ENCODE measurements at places on chromosomes 6 and 20.

DNA sequence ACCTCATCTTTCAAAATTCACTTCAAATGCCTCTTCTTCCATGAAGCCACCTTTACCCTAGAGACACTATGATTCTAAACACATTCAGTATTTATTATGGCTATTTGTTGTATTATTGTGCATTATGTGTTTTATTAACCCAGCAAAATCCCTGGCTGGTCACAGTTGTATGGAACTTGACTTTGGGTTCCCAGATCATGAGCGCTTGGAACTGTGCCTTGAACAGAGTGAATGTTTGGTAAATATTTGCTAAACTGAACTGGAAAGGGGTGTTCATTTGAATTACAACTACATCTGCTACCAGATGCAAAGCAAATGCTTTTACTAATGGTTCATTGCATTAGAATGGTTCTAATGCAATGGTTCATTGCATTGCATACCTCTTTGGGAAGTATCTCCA lies 259.8 kb downstream of the PKHD1 start:
- no peak for DNase-seq
- no peaks in the 10 kb centered on the region for H3K27me3 ChIP-seq
- no peak overlapping the region for H3K27ac ChIP-seq
- H3K36me3 ChIP-seq: no peaks in the 10 kb centered on the region
- no peaks in the 10 kb centered on the region for H3K4me1 ChIP-seq
- no peak overlapping the region for H3K4me3 ChIP-seq

GRCh38 chr6:108029226-108029921 lies 45.2 kb downstream of the OSTM1 start:
- DNase-seq: no peak
- no peak overlapping the region for H3K4me3 ChIP-seq
- no peaks in the 10 kb centered on the region for H3K27me3 ChIP-seq
- no peaks in the 10 kb centered on the region for H3K36me3 ChIP-seq

DNA sequence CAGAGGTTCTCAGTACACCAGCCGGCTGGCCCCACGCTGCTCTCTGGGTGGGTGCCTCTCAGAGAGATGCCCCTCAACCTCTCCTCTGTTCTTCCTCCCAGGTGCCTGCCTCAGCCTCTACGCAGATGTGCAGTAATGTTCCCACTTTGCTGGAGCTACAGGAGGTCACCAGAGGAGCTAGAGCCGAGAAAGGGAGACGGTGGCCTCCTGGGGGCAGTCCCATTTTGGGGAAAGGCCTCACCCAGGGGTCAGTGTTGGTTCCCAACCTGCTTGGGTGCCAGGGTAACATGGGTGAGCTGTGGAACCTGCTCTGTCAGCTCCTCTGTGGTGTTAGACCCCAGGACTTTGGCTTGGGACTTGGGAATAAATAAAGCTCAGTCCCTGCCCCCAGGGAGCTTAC lies 145.3 kb upstream of the MLN start:
- no peak overlapping the region for H3K27ac ChIP-seq
- no peak for DNase-seq
- peaks cover 28% of the 10 kb centered on the region for H3K27me3 ChIP-seq
- no peaks in the 10 kb centered on the region for H3K36me3 ChIP-seq
- H3K4me3 ChIP-seq: no peak overlapping the region
- H3K4me1 ChIP-seq: no peaks in the 10 kb centered on the region

GRCh38 chr6:33856655-33857054 lies 52.9 kb upstream of the MLN start:
- no peaks in the 10 kb centered on the region for H3K36me3 ChIP-seq
- H3K4me3 ChIP-seq: no peak overlapping the region
- no peaks in the 10 kb centered on the region for H3K4me1 ChIP-seq
- no peak overlapping the region for H3K27ac ChIP-seq

DNA sequence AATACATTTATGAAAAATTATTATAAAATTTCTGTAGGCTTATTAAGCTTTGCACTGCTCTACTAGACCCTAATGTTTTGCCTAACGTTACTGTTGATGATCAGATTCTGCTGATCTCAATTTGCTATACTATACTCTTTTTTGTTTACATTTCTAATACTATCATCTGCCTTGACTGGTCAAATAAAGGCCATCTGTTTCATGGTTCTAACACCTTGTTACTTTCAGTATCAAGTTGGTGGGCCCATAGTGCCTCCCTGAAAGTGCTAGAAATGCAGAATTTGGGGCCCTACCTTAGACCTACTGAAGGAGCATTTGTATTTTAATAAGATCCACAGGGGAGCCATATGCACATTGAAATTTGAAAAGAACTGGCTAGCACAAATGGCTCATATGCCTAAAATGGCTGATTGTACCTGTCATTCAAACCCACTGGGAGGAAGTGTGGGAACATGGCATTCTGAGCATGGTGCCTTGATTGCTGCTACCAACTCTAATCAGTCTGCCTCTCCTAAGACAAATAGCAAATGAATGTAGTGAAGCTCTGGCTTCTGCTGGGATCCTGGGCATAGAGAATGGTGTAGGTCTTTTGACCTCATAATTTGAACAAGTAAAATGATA lies 199.1 kb upstream of the BTBD3 start:
- no peaks in the 10 kb centered on the region for H3K27me3 ChIP-seq
- no peaks in the 10 kb centered on the region for H3K36me3 ChIP-seq
- no peak overlapping the region for H3K27ac ChIP-seq
- no peak for DNase-seq

- no peaks in the 10 kb centered on the region for H3K27me3 ChIP-seq
- H3K36me3 ChIP-seq: no peaks in the 10 kb centered on the region
- H3K27ac ChIP-seq: no peak overlapping the region
- H3K4me3 ChIP-seq: no peak overlapping the region
- no peak for DNase-seq
Measured at GRCh38 chr20:17304774-17305173, 77.9 kb downstream of the PCSK2 start.

- H3K4me3 ChIP-seq: no peak overlapping the region
- no peaks in the 10 kb centered on the region for H3K27me3 ChIP-seq
- peaks cover 15% of the 10 kb centered on the region for H3K4me1 ChIP-seq
- DNase-seq: no peak
- H3K27ac ChIP-seq: no peak overlapping the region
Measured at GRCh38 chr20:49995586-49995985, 12.8 kb downstream of the SNAI1 start.

- H3K27me3 ChIP-seq: peaks cover 2% of the 10 kb centered on the region
- peak overlapping the region; percentile 67 for H3K4me3 ChIP-seq
- H3K36me3 ChIP-seq: peaks cover 46% of the 10 kb centered on the region
- H3K27ac ChIP-seq: peak overlapping the region; percentile 42
- peak; percentile 76 for DNase-seq
- H3K4me1 ChIP-seq: peaks cover 27% of the 10 kb centered on the region
Measured at GRCh38 chr6:44263354-44264100, 1.8 kb downstream of the NFKBIE start.

DNA sequence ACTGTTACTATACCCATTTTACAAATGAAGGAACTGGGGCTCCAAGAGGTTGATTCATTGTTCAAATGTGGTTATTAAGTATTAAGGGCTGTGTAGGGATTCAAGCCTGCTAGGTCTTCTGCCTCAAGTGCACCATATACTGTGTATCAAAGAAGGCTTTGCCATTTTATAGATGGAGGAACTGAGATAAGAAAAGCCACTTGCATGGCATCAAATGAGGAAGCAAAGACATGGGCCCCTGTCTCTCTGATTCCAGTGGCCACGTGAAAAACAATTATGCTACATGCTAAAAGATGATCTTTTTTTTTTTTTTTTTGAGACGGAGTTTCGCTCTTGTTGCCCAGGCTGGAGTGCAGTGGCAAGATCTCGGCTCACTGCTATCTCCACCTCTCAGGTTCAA lies 67.0 kb downstream of the TMEM200A start:
- no peak overlapping the region for H3K27ac ChIP-seq
- no peaks in the 10 kb centered on the region for H3K4me1 ChIP-seq
- H3K4me3 ChIP-seq: no peak overlapping the region
- no peaks in the 10 kb centered on the region for H3K36me3 ChIP-seq
- H3K27me3 ChIP-seq: no peaks in the 10 kb centered on the region

DNA sequence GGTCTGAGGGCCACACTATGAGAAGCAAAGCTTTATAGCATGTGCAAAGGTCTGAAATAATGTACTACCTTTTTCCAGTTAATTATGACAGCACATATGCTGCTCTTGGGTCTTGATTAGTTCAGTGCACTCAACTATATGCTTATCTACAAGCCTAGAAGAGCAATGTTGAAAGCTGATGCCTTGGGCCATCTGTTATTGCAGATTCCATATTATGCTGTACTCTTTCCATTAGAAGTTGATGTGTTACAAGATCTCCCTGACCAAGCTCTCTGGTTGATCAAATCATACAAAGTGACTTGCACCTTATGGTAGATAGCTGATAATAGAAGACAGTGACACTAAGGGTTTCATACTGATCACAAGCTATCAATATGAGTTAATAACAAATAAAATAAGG lies 327.3 kb downstream of the FRK start:
- no peaks in the 10 kb centered on the region for H3K27me3 ChIP-seq
- H3K4me1 ChIP-seq: no peaks in the 10 kb centered on the region
- DNase-seq: no peak
- no peaks in the 10 kb centered on the region for H3K36me3 ChIP-seq

- H3K4me1 ChIP-seq: peaks cover 6% of the 10 kb centered on the region
- DNase-seq: no peak
- no peak overlapping the region for H3K4me3 ChIP-seq
Measured at GRCh38 chr6:34743625-34744293, 13.5 kb upstream of the SNRPC start.

- peak overlapping the region; percentile 76 for H3K27ac ChIP-seq
- peaks cover 45% of the 10 kb centered on the region for H3K4me1 ChIP-seq
- no peaks in the 10 kb centered on the region for H3K36me3 ChIP-seq
- DNase-seq: no peak
- H3K27me3 ChIP-seq: no peaks in the 10 kb centered on the region
Measured at GRCh38 chr20:57008217-57008616, 258.2 kb downstream of the BMP7 start.
